Foreskin melanocyte (primary cell): ENCODE measurements at places on chromosomes 13 and 19.

GRCh38 chr13:28725046-28725610 is 6.4 kb upstream of the SLC46A3 start:
- no peak for DNase-seq

DNA sequence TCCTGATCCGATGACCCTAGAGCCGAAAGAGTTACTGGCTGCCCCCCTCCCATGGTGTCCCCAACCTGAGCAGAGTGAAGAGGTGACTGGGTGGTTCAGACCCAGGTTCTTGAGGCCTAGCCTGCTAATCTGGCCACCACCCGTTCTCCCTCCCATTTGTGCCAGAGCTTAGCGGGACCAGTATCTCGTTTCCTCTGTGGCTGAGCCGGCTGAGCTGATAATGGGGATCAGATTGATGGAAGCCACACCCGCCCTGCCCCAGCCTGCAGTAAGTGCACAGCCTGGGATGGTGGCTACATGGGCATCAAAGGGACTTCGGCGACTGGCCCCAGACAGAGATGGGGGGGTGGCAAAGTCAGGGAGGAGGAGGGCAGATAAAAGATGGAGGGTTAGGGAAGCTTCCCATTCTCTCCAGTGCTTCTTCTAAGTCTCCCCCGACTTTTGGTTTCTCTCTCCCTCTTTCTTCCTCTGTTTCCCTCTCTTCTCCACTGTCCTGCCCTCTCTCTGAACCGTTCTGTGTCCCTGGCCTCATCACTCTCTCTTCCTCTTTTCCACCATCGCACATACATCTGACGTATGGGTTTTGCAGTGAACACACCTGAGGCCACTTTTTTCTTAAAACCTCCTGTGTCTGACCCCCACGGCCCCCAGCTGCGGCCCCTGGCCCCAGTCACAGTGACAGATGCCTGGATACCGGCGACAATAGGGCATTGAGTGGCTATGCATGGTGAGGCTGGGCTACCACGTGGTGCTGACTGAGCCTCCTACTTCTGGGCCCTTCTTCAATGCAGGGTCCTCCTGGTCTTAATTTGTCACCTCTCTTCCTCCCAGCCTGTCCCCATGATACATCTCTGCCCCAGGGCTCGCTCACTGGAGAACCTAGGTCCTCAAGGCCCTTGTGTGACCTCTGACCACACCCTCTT is 2.4 kb downstream of the ELAVL3 start:
- no peak for DNase-seq

GRCh38 chr13:23377983-23378632 is 55.4 kb downstream of the SACS start:
- DNase-seq, result no peak

GRCh38 chr13:53158201-53158600 is 129.6 kb downstream of the OLFM4 start:
- DNase-seq, result no peak

- no peak for DNase-seq
Measured at GRCh38 chr13:112752711-112753541, 63.1 kb downstream of the ATP11A start.
